ENCODE measurements at places on chromosomes 2 and 18. TPM values are rescaled to one million over a fixed set of nuclear protein-coding genes. Genes with fewer than 3 reads are reported as not detected.

The IL1RL2 gene
- 0.30 TPM for polyA plus RNA-seq

GRCh38 chr2:30530346-30530745 is 83.3 kb downstream of the LCLAT1 start:
- no peak for DNase-seq

The NT5C1B gene
- not detected for polyA plus RNA-seq

The CHST10 gene
- polyA plus RNA-seq = 3.2 TPM

GRCh38 chr18:46422552-46423055 is 234.4 kb downstream of the LOXHD1 start:
- DNase-seq = no peak

DNA sequence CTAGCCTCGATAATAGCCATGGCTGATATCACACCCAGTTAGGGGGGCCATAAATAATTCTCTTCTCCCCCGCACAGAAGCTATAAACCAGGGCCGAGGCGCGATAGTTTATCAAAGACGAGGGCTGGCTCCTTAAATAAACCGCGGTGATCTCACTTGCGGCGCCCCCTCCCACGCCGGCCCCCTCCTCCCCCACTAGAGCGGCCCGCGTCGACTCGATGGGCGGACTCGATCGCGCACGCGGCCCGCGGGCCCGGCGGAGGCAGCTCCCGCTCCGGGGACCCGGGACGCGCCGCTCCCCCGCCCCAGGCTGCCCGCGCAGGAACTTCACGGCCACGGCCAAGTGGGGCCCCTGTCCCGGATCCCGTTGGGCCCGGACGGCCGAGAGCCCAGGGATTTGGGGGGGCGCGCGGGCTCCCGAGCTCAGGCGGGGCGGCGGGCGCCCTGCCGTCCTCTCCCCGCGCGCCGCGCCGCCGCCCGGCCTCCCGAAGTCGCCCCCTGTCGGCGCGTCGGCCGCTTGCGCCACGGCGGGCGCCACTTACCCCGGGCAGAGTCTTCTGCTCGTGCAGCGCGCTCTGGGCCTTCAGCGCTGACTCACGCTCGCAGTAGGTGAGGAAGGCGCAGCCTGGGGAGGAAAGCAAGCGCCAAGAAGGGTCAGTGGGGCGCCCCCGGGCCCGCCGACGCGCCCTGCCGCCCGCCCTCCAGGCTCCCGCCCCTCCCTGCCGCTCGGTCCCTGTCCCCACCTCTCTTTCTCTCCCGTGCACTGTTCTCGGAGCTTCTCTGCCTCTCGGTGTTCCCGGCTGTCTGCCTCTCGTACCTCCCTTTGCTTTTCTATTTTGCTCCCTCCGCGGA is 80.4 kb downstream of the CELF4 start:
- DNase-seq = no peak

DNA sequence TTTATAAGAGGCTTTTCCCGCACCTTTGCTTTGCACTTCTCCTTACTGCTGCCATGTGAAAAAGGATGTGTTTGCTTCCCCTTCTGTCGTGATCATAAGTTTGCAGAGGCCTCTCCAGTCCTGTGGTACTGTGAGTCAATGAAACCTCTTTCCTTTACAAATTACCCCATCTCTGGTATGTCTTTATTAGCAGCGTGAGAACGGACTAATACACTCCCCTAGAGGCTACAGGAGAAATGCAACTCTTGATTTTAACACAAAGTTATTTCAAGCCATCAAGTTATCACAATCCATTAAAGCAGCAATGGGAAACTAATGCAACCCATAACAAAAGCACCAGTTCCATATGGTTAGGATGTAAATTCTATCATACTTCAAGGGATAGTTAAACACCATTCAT is 1378.8 kb upstream of the DDX18 start:
- no peak for DNase-seq

The PRKAG3 gene
- 58.5 TPM for polyA plus RNA-seq

DNA sequence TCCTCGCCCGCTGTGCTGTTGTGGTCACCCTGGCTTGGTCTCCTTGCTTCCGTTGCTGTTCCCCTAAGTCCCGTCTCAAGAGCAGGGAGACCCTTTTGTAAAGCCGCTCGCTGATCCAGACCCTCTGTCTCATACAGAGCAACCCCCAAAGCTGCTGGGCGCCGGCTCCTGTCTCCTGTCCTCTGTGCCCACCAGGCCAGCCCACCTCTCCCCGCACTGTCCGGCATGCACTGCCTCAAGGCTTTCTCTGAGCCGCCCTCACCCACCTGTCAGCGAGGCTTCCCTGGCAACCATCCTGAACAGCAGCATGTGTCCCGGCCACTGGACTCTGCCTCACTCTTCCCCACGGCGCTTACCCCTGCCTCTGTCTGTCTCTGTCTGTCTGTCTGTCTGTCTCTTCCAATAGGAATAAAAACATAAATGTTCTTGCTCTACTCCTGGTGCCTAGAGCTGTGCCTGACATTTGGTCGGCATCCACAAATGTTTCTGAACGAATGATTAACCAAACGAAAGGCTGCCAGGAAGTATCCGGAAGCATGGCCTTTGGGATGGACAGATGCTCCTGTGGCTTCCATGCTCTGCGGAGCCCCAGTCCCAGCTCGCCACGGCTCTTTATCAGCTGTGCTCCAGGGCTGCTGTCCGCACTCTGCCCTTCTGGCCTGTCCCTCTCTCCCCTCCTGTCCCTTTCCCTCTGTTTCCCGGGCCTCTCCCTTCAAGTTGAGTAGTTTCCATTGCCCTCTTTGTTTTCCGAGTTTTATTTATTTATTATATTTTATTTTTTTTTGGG is 7.8 kb downstream of the COLEC11 start:
- no peak for DNase-seq

DNA sequence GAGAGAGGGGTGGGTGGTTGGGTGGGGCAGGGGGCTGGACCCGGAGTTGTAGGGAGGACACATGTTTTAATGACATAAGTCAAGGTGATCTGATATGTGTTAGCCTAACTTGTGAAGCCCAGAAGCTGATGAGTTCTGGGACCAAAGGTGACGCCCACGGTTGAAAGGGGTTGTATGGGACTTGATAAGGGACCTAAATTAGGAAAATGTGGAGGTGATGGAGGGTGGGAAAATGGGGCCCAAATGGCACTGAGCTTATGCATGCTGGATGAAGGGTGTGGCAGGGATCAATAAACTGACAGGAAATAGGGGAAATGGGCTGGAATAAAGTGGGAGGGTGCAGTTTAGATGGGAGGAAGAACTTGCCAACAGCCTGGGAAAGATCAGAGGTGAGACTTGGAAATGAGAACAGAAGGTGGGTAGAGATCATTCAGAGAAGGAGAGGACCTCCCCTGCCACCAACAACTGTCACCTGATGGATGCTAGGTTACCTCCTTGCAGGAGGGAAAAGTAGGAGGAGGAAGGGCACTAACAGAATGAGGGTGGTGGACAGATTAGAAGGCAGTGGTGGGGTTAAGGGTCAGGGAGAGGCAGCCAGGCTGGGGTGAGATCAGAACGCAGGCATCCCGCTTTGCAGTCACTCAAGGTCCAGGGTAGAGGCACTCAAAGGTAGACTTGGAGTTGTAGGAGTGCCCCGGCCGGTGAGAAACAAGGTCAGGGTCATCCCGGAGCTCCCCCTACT is 15.3 kb downstream of the WNT10A start:
- no peak for DNase-seq

DNA sequence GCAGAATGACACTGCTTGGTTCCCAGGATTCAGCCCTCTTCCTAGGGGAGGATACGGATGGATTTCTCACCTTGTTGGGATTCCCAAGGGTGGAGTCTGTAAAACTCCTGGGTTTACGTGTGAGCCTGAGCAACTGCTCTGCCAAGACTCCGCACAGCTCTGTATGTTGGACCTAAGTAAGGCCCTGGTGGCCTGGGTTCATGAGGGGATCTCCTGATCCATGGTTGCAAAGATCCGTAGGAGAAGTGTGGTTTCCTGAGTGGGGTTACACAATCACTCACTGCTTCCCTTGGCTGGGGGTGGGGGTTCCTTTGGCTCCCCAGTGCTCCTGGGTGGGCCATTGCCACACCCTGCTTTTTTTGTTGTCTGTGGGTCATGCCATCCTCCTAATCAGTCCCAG is 37.7 kb downstream of the ANKRD12 start:
- DNase-seq = no peak

The ALK gene
- 0.04 TPM for polyA plus RNA-seq

DNA sequence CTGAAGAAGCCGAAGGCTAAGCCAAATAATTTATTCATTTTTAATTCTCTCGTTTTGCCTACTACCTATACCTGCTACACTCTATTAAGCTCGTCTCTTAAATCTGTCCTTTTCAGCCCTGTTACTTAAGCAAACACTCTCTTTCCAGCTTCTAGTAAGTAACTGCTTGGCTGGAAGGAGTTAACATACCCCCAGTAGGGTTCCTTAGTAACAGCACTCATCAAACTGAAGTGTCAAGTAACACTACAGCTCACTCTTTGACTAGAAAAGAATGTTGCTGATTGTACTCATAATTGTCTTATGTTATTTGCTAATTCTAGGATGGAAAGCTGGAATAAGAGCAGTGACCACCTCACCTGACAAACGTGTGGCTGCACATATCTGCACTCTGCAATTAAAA is 120.0 kb upstream of the SCN7A start:
- DNase-seq = no peak

Measured in psoas muscle (tissue), 8 donors.